ENCODE measurements at places on chromosomes 4 and X.

- peaks cover 35% of the 10 kb centered on the region for H3K4me1 ChIP-seq
- 0 out of 2 replicates have a peak overlapping the region, but pooled peaks have one; percentile 53 for H3K27ac ChIP-seq
- H3K36me3 ChIP-seq = no peaks in the 10 kb centered on the region
- no peak for DNase-seq
- H3K4me3 ChIP-seq = no peak overlapping the region
These were observed 11.8 kb downstream of the RBM47 start for GRCh38 chr4:40617872-40618271.

GRCh38 chr4:80731436-80731835 lies 299.1 kb upstream of the BMP3 start:
- no peaks in the 10 kb centered on the region for H3K4me1 ChIP-seq
- no peaks in the 10 kb centered on the region for H3K36me3 ChIP-seq
- peaks cover 1% of the 10 kb centered on the region for H3K27me3 ChIP-seq

- DNase-seq = no peak
- H3K36me3 ChIP-seq = no peaks in the 10 kb centered on the region
- H3K27me3 ChIP-seq = no peaks in the 10 kb centered on the region
- H3K27ac ChIP-seq = no peak overlapping the region
- H3K4me3 ChIP-seq = no peak overlapping the region
These were observed 105.8 kb downstream of the GEMIN8 start for GRCh38 chrX:13923845-13924244.

- no peaks in the 10 kb centered on the region for H3K36me3 ChIP-seq
- no peaks in the 10 kb centered on the region for H3K27me3 ChIP-seq
- no peak overlapping the region for H3K27ac ChIP-seq
- H3K4me1 ChIP-seq = no peaks in the 10 kb centered on the region
- no peak for DNase-seq
These were observed 450.6 kb upstream of the RASGEF1B start for GRCh38 chr4:81922313-81922712.

DNA sequence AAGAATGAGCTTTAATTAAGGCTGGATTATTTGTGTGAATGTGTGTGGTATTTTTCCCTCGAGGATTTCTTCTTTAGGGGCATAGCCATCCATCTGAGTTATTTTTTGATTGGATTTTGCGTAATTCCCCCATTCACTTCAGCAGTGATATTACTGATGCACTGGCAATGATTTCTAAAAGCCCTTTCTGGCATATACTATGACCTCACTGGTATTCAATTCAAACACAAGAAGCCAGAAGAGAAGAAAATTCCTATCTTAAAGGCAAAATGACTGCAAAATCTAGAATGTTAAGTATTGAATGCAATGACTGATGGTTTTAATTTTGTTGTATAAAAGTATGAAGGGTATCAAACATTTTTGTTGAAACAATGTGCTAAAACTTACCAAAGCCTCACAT lies 71.1 kb upstream of the DDIT4L start:
- no peak overlapping the region for H3K4me3 ChIP-seq
- no peak for DNase-seq
- H3K4me1 ChIP-seq = peaks cover 7% of the 10 kb centered on the region
- H3K27ac ChIP-seq = no peak overlapping the region
- H3K36me3 ChIP-seq = no peaks in the 10 kb centered on the region

DNA sequence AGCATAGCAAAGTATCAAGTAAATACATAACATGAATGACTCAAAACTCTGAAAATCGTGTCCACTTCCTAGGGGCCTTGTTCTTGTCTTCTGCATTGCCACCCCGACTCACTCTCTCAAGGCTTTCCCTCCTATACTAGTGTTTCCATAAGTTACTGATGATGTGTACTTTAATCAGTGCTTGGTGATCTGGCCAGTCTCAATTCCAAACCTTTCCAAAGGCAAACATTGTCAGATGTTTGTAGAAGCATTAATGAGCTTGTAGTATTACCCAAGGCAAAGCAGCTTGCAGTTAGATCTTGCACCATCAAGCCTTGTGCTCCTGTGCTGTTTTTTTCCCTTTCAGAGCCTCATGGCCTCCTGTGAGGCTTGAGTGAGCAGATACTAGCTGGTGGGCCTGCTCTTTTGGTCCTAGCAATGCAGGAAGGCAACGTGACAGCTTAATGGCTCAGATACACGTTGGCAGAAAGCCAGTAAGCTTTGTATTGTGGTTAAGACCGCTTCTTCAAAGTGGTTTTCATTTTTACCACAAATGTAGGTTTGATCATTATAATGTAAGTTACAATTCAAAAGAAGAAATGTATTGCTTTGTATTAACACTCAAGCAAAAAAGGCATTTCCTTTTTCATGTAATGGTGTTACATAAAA lies 51.8 kb downstream of the RBPJ start:
- DNase-seq = peak; percentile 35
- peak overlapping the region; percentile 53 for H3K27ac ChIP-seq
- no peaks in the 10 kb centered on the region for H3K36me3 ChIP-seq
- H3K4me3 ChIP-seq = no peak overlapping the region

GRCh38 chrX:46407753-46408130 lies 137.5 kb downstream of the ZNF674 start:
- DNase-seq = no peak
- H3K36me3 ChIP-seq = no peaks in the 10 kb centered on the region
- no peaks in the 10 kb centered on the region for H3K4me1 ChIP-seq
- no peak overlapping the region for H3K4me3 ChIP-seq

- peaks cover 9% of the 10 kb centered on the region for H3K4me1 ChIP-seq
- no peak overlapping the region for H3K27ac ChIP-seq
- no peak for DNase-seq
- H3K4me3 ChIP-seq = no peak overlapping the region
These were observed 146.2 kb downstream of the PRSS12 start for GRCh38 chr4:118206627-118207026.

GRCh38 chr4:100881283-100881682 lies 363.5 kb upstream of the EMCN start:
- DNase-seq = no peak
- H3K27me3 ChIP-seq = no peaks in the 10 kb centered on the region
- no peaks in the 10 kb centered on the region for H3K4me1 ChIP-seq
- no peak overlapping the region for H3K27ac ChIP-seq
- no peak overlapping the region for H3K4me3 ChIP-seq

DNA sequence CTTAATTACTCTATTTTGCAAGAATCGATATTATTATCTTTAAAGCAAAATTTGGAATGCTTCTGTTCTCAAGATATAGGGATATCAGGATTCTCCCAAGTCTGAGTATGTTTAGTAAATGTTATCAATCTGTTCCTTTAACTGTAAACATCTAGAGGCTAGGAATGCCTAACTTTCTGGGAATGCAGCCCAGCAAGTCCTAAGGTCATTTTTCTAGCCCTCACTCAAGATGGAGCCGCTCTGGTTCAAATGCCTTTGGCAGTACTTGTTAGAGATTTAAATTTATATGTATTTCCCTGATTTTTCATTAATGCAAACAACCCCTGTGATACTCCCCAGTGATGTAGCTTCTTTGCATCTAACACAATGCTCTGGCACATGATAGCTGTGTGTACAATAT lies 623.8 kb upstream of the LCORL start:
- H3K4me1 ChIP-seq = no peaks in the 10 kb centered on the region
- H3K4me3 ChIP-seq = no peak overlapping the region
- H3K27me3 ChIP-seq = no peaks in the 10 kb centered on the region
- DNase-seq = peak; percentile 14

- H3K27me3 ChIP-seq = no peaks in the 10 kb centered on the region
- DNase-seq = no peak
- H3K4me1 ChIP-seq = no peaks in the 10 kb centered on the region
- no peak overlapping the region for H3K27ac ChIP-seq
These were observed 43.3 kb downstream of the TMEM165 start for GRCh38 chr4:55439023-55439422.

GRCh38 chrX:47148946-47149345 lies 3.9 kb downstream of the RBM10 start:
- H3K36me3 ChIP-seq = no peaks in the 10 kb centered on the region
- H3K4me3 ChIP-seq = no peak overlapping the region
- no peak overlapping the region for H3K27ac ChIP-seq
- H3K4me1 ChIP-seq = peaks cover 5% of the 10 kb centered on the region
- no peaks in the 10 kb centered on the region for H3K27me3 ChIP-seq

DNA sequence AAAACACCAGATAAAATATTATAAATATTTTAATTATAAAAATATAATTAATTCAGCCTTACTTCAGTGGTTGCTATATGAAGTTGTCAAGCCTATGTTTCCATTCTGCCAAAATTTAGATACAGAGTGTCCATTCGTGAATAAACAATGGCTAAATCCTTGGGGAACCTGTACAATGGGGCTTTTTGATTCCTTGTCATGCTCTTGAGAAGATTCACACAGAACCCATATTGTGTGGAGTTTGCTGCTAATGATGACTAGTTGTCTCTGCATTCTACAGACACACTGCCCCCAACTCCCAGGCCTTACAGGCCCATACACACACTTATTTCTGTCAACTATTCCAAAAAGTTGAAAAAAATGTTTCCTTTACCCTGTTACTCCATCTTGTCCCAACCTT lies 33.4 kb upstream of the MAGEC2 start:
- H3K4me1 ChIP-seq = peaks cover 7% of the 10 kb centered on the region
- no peak for DNase-seq
- H3K36me3 ChIP-seq = no peaks in the 10 kb centered on the region
- H3K27me3 ChIP-seq = no peaks in the 10 kb centered on the region

GRCh38 chr4:7075962-7076695 lies 8.3 kb upstream of the GRPEL1 start:
- no peak overlapping the region for H3K27ac ChIP-seq
- H3K4me1 ChIP-seq = no peaks in the 10 kb centered on the region
- H3K36me3 ChIP-seq = no peaks in the 10 kb centered on the region
- DNase-seq = no peak

GRCh38 chr4:151489462-151490203 lies 80.7 kb downstream of the FHIP1A start:
- peak overlapping the region; percentile 85 for H3K27ac ChIP-seq
- H3K27me3 ChIP-seq = no peaks in the 10 kb centered on the region
- peak; percentile 83 for DNase-seq
- H3K4me1 ChIP-seq = peaks cover 28% of the 10 kb centered on the region
- H3K36me3 ChIP-seq = no peaks in the 10 kb centered on the region

DNA sequence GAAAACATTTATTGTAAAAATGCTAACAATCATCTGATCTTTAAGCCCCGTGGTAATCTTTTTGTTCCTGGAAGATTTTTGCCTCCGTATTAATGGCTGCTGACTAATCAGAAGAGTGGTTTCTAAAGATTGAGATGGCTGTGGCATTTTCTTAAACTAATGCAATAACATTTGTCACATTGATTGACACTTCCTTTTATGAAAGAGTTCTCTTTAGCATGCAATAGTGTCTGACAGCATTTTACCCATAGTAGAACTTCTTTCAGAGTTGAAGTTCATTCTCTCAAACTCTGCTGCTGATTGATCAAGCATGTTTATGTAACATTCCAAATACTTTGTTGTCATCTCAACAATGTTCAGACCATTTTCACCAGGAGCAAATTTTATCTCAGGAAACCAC lies 26.8 kb upstream of the UGT2B4 start:
- H3K36me3 ChIP-seq = 0 out of 2 replicates have a peak, but pooled peaks cover 6% of the 10 kb centered on the region
- H3K27me3 ChIP-seq = no peaks in the 10 kb centered on the region

- no peak overlapping the region for H3K4me3 ChIP-seq
- DNase-seq = no peak
- no peaks in the 10 kb centered on the region for H3K4me1 ChIP-seq
- H3K36me3 ChIP-seq = no peaks in the 10 kb centered on the region
These were observed 84.2 kb downstream of the GPR143 start for GRCh38 chrX:9681422-9681821.

DNA sequence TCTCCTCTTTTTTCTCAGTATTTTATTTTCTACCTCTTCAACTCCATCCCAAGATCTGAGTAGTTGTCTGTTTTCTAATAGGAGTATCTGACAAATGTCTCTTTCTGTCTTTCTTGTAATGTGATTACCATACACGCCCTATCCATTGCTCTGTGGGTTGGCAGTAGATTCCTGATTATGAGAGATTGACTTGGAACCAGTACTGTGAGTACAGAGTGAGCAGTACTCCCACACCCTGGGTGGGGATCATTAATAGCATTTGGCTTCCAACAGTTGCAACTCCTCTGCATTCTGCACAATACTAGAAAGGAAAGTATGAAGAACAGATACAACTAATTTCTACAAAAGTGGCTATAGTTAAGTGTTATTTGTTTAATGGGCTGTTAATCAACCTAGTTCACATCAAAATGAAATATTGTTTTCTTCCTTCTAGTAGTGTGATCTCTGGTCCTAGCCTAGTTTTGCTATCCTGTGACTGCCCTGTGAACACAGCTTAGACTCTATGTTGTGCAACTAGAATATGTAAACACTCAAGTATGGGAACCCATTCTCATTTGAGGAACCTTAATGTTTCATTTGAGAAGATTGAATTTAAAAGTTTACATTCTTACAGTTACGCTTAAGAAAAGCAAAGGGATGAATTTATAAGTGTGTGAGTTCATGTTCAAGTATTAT lies 112.9 kb downstream of the PTPN13 start:
- no peaks in the 10 kb centered on the region for H3K4me1 ChIP-seq
- no peak for DNase-seq
- H3K36me3 ChIP-seq = no peaks in the 10 kb centered on the region
- no peak overlapping the region for H3K4me3 ChIP-seq

- no peak overlapping the region for H3K27ac ChIP-seq
- DNase-seq = no peak
- H3K27me3 ChIP-seq = no peaks in the 10 kb centered on the region
- H3K36me3 ChIP-seq = no peaks in the 10 kb centered on the region
These were observed 29.9 kb upstream of the CXXC4 start for GRCh38 chr4:104524591-104524990.

DNA sequence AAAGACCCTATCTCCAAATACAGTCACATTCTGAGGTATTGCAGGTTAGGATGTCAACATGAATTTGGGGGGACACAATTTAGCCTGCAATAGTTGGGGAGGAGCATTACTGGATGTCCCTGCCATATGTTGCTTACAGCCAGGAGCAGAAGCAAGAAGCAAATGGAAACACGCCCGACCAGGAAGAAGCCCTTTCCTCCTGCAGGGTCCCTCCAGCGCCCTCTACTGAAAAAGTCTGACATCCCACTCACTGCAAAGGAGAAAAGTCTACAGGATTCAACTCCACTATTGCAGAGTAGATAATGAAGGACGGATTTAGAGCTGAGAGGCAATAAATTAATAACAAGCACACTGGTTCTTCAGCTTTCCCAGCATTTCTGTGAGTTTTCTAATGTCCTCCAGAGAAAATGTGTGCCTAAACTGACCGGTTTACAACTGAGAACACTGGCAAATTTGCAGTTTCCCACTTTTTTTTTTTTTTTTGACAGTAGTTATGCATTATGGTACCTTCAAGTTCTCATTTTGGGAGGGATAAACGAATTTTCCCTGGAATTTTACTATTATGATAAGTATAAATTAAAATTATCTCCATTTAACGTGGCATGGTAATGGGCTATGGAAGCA lies 31.7 kb downstream of the COQ2 start:
- H3K27me3 ChIP-seq = no peaks in the 10 kb centered on the region
- H3K36me3 ChIP-seq = no peaks in the 10 kb centered on the region
- H3K27ac ChIP-seq = no peak overlapping the region
- peak; percentile 90 for DNase-seq
- no peaks in the 10 kb centered on the region for H3K4me1 ChIP-seq

- DNase-seq = no peak
- H3K36me3 ChIP-seq = no peaks in the 10 kb centered on the region
- H3K27me3 ChIP-seq = no peaks in the 10 kb centered on the region
- peak overlapping the region; percentile 97 for H3K27ac ChIP-seq
- H3K4me1 ChIP-seq = peaks cover 15% of the 10 kb centered on the region
- H3K4me3 ChIP-seq = peak overlapping the region; percentile 89
These were observed 69.6 kb downstream of the NOCT start for GRCh38 chr4:139085141-139085540.
